ENCODE measurements at places on chromosomes 16 and 17.
A peak's percentile ranks its signal among the peaks of the same experiment; 100 is the strongest.

GRCh38 chr16:87834005-87834667 is 35.2 kb downstream of the SLC7A5 start:
- no peak for DNase-seq
- no peak overlapping the region for H3K4me3 ChIP-seq
- H3K27me3 ChIP-seq: no peaks in the 10 kb centered on the region
- H3K36me3 ChIP-seq: no peaks in the 10 kb centered on the region

- no peaks in the 10 kb centered on the region for H3K36me3 ChIP-seq
- H3K27ac ChIP-seq: no peak overlapping the region
- H3K4me1 ChIP-seq: no peaks in the 10 kb centered on the region
- no peak overlapping the region for H3K4me3 ChIP-seq
- H3K27me3 ChIP-seq: no peaks in the 10 kb centered on the region
Observed at GRCh38 chr17:37026531-37026869, 77.7 kb downstream of the AATF start.

- H3K4me1 ChIP-seq: peaks cover 47% of the 10 kb centered on the region
- H3K27ac ChIP-seq: peak overlapping the region; percentile 30
- H3K36me3 ChIP-seq: no peaks in the 10 kb centered on the region
- no peaks in the 10 kb centered on the region for H3K27me3 ChIP-seq
- DNase-seq: no peak
Observed at GRCh38 chr17:77379832-77380231, 239.1 kb downstream of the SEC14L1 start.

DNA sequence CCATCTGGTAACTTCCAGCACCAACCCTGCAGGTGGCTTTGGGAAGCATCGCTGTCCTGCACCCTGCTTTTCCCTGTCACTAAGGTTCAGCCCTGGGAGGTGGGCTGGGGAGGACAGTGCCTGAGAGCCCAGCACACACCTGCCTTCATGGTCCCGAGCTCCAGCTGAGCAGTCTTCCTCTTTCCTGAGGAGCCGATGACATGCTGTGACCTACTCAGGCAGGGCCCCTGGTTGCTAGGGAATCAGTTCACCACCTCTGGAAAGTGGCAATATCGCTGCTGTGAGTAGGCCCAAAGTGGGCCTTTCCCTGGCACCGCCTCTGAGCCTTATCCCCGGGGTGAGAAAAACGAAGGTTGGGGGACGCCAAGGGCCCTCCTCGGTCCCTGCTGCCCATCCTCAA is 17.9 kb downstream of the ST3GAL2 start:
- DNase-seq: no peak
- H3K4me3 ChIP-seq: no peak overlapping the region
- no peaks in the 10 kb centered on the region for H3K27me3 ChIP-seq
- no peak overlapping the region for H3K27ac ChIP-seq

DNA sequence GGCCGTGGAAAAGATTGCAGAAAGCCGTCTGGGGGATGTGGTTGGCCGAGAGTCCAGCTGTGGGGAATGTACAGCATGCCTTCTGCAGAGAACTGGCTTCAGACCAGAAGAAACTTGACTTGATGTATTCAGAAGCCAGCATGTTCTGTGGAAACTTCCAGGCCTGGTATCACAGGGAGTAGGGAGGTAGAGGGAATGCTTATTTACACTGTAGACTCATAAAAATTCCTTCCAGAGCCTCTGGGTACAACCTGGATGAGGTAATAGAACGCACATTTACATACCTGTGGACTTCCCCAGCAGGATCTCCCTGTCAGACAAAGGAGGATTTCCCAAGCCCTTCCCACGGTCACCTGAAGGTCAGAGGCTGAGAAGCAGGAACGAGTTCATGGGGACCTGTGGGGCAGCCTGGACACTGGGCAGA is 11.8 kb upstream of the GAS7 start:
- no peaks in the 10 kb centered on the region for H3K27me3 ChIP-seq
- peak overlapping the region; percentile 58 for H3K27ac ChIP-seq

GRCh38 chr17:53516636-53517035 is 306.1 kb upstream of the KIF2B start:
- no peaks in the 10 kb centered on the region for H3K27me3 ChIP-seq
- no peak for DNase-seq
- no peaks in the 10 kb centered on the region for H3K4me1 ChIP-seq
- H3K4me3 ChIP-seq: no peak overlapping the region
- no peak overlapping the region for H3K27ac ChIP-seq

- no peaks in the 10 kb centered on the region for H3K27me3 ChIP-seq
- peak; percentile 55 for DNase-seq
- no peaks in the 10 kb centered on the region for H3K4me1 ChIP-seq
- no peaks in the 10 kb centered on the region for H3K36me3 ChIP-seq
- H3K27ac ChIP-seq: peak overlapping the region; percentile 100
- H3K4me3 ChIP-seq: peak overlapping the region; percentile 99
Observed at GRCh38 chr16:69566240-69566980, 644 bp downstream of the NFAT5 start.

DNA sequence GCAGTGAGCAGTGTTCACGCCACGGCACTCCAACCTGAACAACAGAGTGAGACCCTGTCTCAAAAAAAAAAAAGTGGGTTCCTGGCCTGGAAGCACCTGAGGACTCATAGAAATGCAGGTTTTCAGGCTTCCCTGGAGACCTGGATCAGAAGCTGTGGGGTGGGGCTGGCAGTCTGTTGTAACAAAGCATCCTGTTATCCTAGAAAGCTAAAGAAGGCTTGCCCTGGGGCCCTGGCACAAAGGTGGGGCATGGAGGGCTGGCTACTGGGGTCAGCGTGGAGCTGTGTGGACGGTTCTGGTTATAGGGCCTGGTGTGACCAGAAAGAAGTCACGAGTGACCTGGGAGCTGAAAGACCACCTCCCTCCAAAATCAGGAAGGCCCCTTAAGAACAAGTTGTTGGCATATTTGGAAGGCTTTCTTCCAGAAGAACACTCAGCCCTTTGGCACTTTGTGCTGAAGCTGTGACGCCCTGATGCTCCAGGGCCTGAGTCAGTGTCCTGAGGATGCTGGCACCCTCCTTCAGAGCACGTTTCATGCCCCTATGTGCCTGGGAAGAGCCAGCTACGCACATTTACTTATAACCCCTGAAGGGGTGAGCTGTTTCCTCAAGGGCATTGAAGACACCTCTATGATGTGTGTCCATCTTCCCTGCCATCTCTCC is 6.2 kb downstream of the CRISPLD2 start:
- DNase-seq: no peak
- no peaks in the 10 kb centered on the region for H3K27me3 ChIP-seq
- H3K4me3 ChIP-seq: no peak overlapping the region
- peaks cover 5% of the 10 kb centered on the region for H3K4me1 ChIP-seq
- H3K36me3 ChIP-seq: no peaks in the 10 kb centered on the region
- H3K27ac ChIP-seq: peak overlapping the region; percentile 85
